SW480 (cell line): ENCODE measurements at places on chromosomes 11 and 22.

DNA sequence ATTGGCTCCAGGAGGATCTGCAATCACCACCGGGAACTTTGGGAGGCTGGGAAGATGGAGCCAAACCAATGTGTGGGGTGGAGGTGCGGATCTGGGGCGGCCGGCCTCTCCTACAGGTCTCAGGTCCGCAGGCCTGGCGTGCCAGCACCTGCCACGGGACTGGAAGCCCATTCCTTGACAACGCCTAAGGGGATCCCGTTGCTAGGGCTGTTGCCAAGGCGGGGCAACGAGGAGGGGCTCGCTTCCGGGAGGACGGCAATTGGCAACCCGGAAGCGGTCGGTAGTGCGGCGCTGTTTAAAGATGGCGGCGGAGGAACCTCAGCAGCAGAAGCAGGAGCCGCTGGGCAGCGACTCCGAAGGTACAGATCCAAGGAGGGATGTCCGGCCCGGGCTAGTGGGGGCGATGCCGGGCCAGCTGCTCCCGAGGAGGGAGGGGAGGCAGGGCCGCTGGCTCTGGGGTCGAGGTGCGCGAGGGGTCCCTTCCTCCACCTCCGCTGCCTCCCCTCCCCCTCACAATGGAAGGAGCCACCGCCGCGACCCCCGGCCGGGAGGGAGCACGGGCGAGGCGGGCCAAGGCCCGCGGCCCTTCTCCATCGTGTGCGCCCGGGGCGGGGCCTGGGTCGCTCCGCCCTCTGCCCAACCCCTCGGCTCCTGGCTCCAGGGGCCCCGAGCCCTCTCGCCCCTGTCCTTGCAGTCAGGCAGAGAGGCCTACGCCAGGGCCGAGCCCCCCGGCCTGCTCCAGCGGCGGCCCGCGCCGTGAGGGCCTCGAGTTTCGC, at the start of gene OTUB1:
OTUB1 (plus strand) TSS at position 283 of the 776 bp plus-strand sequence; CDS start at position 302, 19 bp downstream.
- peak; percentile 97 for DNase-seq

- no peak for DNase-seq
Measured at GRCh38 chr22:38228326-38228872, 26.6 kb downstream of the MAFF start.

- DNase-seq = peak; percentile 71
Measured at GRCh38 chr22:37229805-37230672, 14.0 kb downstream of the RAC2 start.

DNA sequence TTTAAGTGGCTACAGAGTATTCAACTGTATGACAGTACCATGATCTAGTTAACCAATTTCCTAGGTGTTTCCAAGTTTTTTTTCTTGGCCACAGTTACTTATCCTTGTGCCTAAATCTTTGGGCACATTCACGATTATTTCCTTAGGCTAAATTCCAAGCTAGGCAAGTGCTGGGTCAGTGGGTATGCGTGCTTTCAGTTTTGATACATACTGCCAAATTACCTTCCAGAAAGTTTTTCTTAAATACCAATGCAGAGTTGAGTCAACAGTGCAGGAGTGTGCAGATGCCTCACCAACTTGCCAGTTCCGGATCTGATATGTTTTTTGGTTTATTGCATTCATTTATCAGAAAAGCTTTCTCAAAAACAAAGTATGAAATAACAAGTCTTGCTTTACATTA, 67.9 kb upstream of the OR4B1 start:
- no peak for DNase-seq

- no peak for DNase-seq
Measured at GRCh38 chr11:100602716-100603115, 84.4 kb upstream of the ARHGAP42 start.

GRCh38 chr11:35016916-35017315, 100.5 kb downstream of the PDHX start:
- DNase-seq = no peak

DNA sequence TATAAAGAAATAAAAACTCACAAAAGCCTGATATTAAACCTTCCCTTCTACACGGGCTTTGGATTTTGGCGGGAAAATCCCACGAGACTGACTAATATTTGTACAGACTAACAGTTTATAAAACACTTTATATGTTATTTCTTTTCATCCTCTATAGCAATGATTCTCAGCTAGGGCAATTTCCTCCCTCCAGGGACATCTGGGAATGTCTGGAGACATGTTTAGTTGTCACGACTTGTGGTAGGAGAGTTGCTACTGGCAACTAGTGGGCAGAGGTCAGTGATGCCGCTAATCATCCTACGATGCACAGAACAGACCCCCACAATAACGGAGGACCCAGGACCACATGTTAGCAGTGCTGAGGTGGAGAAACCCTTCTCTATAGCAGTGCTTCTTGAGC, 304.8 kb upstream of the PITPNB start:
- DNase-seq = no peak

DNA sequence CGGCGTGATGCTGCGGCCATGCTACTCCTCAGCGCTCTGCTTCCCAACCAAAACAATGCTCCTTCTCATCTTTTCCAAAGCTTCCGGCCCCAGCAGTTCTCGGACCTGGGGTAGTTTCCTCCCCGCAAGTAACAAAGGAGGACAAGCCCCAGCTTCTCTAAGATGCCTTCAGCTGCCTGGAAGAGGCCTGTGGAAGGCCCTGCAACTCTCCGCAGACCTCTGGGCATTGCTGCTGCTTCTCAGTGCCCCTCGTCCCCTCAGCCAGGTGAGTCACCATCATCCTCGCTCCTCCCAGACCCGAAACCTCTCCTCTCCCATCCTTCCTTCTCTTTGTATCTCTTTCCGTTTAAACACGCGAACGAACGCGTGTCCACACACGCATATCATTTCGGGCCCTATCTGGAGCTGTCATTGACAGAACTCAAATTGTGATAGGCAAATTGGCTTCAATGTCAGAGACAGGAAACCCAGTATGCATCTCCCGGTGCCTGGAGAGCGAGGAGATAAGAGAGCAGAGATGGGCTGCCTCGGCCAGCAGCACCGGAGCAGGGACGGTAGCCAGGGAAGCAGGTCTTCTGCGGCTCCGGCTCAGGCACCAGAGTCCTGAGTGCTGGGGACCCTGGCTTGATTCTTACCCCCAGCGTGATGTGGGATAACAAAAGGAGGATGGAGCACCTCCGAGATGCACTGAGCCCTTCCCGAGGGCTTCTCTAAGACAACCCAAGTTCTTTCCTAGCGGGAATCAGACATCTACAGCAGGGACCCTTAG, 22.0 kb upstream of the JAM3 start:
- no peak for DNase-seq

DNA sequence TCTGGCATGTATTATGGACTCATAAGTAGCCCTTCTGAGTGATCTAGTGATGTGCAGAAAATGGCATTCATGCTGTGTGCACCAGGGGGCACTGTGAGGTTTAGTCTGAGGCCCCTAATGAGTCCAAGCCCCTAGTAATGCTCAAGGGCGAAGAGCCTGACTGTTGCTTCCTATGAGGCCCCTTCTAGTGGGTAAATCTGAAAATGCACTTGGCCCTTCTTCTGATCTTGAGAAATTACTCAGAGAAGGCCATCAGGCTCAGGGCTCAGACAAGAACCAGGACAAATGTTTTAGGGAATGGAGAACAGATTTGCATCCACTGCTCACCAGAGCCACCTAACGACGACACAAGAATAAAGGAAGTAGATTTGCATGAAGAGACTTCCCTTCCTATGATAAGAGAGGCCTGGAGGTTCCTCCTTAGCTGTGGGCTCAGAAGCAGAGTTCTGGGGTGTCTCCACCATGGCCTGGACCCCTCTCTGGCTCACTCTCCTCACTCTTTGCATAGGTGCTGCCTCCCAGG, 75.8 kb downstream of the GGTLC2 start:
- peak; percentile 21 for DNase-seq

- no peak for DNase-seq
Measured at GRCh38 chr11:78299000-78299710, 110.4 kb downstream of the USP35 start.

DNA sequence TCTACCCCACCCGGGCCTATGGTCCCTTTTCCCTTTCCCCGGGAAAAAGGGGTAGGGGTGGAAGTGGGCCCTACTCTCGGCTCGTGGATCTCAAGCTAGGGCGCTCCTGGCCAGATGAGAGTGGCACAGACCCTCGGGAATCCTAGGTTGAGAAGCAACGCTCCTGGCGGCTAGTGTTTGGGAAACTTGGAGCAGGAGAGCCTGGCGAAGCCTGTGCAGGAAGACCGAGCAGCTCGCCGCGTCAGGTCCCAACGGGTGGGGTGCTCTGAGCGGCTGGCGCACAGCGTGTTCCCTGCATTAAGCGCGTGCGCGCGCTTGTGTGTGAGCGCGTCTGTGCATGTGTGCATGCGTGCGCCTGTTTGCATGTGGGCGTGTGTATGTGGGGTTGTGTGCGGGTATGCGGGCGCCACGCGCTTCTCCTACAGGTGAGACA, 7.1 kb upstream of the FLI1 start:
- DNase-seq = no peak

DNA sequence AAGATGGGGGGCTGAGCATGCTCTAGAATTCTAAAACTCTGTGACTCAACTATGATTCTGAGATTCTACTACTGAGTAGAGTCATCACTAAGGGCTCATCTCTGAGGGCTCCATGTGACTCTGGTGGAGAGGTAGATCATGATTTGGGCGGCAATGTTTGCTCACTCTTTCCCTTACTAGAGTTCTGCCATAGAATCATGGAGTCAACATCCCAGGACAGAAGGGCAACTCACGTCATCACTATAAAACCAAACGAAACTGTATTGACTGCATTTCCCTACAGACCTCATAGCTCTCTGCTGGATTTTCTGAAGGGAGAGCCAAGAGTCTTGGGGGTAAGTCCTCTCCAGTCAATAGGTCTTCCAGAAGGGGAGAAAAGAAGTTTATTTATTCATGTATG, at the start of gene MS4A14:
MS4A14 (plus strand) TSS at position 78 of the 400 bp plus-strand sequence; CDS start at position 198, 120 bp downstream.
- DNase-seq = no peak

DNA sequence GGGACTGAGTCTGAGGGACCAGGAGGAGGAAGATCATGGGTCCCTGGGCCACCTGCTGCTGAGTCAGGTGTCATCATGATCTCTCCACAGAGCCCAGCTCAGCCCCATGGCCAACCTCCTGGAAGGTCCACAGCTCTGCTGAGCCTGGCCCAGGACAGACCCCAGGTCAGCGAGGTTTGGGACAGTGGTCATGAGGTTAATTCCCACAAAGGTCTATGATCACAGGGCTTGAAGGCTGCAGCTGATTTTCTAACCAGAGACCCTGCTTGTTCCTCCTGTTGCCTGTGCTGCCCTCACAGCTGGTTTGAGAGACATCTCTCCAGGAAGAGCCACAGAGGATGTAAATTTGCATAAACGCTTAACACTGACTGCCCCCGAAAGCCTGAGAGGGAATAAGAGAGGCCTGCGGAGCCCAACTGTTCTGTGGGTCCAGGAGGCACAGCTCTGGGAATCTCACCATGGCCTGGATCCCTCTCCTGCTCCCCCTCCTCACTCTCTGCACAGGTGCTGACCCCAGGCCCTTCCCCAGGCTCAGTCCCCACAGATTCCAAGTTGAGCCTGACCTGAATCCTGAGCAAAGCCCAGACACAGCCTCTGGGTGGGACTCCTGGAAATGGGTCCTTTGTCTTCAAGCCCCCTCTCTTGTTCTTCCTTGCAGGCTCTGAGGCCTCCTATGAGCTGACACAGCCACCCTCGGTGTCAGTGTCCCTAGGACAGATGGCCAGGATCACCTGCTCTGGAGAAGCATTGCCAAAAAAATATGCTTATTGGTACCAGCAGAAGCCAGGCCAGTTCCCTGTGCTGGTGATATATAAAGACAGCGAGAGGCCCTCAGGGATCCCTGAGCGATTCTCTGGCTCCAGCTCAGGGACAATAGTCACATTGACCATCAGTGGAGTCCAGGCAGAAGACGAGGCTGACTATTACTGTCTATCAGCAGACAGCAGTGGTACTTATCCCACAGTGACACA, 102.8 kb downstream of the GGTLC2 start:
- DNase-seq = no peak

DNA sequence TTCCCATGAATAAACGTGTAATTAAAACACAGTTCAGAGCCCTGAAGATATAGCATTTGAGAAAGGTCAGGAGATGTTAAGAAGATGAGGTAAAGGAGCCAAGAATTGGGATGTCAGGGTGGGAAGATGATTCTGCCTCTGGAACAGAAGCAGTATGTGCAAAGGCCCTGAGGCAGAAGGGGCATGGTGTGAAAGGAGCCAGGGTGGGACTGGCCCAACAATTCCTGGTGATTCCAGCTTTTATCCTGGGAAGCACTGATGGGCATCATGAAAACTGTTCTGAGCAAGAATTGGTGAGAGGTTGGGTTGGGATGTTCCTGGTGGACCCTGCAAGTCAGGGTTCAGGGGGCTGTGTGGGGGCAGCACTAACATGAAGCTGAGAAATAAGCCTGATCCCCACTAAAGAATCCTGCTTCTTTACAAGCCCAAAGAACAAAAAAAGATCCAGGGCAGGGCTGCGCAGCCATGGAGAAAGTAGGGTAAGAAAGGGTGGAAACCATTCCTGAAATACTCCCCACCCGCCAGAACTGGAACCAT, 2.5 kb upstream of the FXYD6 start:
- DNase-seq = no peak

DNA sequence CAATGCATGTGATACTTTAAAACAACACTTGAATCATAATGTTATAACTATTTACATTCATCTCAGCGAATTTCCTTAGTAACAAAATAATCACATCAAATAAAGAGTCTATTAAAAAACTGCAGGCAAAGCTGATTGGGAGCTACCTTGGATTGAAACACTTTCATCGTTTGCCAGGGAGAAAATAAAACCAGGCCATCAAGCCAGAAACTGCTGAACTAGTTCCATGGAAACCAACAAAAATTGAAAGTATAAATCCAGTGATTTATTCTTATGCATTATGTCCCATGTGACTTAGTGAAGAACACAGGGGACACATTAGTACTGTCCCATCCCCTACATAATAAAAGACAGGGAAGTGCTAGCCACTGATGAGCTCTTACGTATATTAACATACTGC, 21.7 kb downstream of the SLC35F2 start:
- no peak for DNase-seq

- DNase-seq = no peak
Measured at GRCh38 chr22:37703906-37704305, 7.1 kb downstream of the TRIOBP start.

GRCh38 chr22:34696557-34696956, 369.4 kb upstream of the ISX start:
- DNase-seq = no peak

DNA sequence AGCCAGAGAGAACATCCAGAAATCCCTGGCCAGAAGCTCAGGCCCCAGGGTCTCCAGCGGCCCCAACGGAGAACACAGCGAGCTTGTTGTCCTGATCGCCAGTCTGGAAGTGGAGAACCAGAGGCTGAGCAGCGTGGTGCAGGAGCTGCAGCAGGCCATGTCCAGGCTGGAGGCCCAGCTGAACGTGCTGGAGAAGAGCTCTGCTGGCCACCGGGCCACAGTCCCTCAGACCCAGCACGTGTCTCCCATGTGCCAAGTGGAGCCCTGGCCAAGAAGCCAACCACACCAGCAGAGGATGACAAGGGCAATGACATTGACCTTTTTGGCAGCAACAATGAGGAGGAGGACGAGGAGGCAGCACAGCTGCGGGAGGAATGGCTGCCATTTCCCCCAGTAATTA, 20.6 kb upstream of the SCGB1D1 start:
- no peak for DNase-seq

GRCh38 chr22:35987487-35987886, 41.1 kb downstream of the RBFOX2 start:
- no peak for DNase-seq
